GM12892 (cell line): ENCODE measurements at places on chromosomes 11 and 22.

DNA sequence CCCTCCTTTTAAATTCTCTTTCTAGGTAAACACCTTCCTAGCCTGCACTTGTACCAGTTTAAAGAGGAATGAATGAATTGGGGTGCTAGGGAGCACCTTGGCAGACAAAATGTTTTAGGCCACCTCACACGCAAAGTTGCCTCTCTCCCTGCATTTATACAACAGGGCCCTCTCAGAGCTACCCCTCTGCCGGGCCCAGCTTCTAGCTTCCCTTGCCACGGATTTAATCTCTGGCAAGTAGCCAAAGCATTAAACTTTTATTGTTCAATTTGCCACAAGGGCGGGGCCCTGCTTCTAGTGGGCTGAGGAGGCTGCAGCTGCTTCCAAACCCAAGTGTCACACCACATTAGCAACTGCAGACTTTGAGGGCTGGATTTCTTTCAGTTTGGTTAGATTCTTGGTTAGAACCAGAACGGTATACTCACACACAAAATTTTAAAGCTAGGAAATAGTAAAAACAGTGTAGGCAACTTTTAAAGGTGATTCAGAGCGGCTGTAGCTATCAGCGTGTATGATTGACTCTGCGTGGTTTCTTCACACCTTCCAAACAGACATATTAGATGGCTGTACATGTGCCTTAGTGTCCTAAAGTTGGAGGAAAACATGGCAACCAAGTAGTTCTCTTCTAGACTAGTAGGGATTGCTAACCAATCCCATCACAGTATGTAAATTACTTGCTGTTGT lies 6.5 kb downstream of the KREMEN1 start:
- no peak for DNase-seq

DNA sequence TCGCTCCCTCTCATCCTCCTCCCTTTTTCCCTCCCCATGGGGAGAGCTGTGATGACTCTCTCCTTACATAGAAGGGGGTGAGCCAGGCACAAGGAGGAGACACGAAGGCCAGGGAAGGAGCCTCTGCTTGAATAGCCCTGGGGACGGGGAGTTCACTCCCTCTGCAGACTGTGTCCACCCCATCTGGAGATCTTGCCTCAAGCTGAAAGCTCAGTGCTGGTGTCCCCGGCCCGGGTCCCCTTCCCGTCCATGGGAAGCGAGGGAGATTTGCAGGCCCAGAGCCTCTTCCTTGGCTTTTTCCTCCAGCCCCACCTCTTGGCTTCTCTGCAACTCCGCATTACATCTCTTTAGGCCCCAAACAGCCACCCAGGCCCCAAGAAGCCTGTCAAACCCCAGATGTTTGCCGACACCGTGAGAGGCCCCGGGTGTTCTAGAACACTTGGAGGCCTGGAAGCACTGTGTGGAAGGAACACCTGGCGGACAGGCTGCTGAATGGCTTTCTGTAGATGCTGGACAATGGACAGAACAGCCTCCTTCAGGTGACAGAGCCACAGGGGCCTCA lies 32.3 kb downstream of the LINC01488 start:
- DNase-seq = no peak

- no peak for DNase-seq
Measured at GRCh38 chr11:13135385-13136271, 126.5 kb downstream of the RASSF10 start.

DNA sequence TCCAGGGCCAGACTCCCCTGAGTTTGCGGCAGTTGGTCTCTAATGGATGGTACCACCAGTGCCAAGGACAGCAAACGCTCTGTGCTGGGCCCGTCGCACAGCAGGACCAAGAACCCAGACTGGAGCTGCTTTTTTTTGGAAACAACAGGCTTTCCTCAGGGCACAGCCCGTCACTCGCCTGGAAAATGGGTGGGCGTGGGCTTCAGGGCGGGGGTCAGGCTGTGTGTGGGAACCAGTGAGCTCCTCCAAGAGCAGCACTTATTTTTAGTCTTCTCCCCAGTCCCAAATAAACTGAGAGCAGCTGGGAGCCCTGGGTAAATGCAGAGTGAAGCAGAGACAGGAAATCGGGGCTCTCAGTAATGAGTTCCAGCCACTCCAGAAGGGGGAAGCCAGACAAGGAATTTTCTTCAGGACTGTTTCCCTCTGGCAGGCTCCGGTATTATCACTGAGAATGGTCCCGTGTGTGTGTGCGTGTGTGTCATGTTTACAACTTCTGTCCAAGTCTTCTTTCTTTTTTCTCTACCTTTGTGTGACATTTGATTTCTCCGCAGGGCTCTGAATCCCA lies 63.0 kb downstream of the PPFIBP2 start:
- no peak for DNase-seq

GRCh38 chr11:18770479-18771125 lies 21.0 kb downstream of the PTPN5 start:
- DNase-seq = no peak

- no peak for DNase-seq
Measured at GRCh38 chr11:12754582-12755234, 80.5 kb downstream of the TEAD1 start.

- DNase-seq = no peak
Measured at GRCh38 chr11:120211522-120212258, 858 bp downstream of the OAF start.

- DNase-seq = no peak
Measured at GRCh38 chr22:19680911-19681862, 33.1 kb upstream of the SEPTIN5 start.

- no peak for DNase-seq
Measured at GRCh38 chr11:20315800-20316199, 47.7 kb upstream of the HTATIP2 start.
